ENCODE measurements at places on chromosomes 2 and 18. TPM values are rescaled to one million over a fixed set of nuclear protein-coding genes. Genes with fewer than 3 reads are reported as not detected.

- DNase-seq, result no peak
Observed at GRCh38 chr2:158756976-158757375, 38.1 kb upstream of the DAPL1 start.

DNA sequence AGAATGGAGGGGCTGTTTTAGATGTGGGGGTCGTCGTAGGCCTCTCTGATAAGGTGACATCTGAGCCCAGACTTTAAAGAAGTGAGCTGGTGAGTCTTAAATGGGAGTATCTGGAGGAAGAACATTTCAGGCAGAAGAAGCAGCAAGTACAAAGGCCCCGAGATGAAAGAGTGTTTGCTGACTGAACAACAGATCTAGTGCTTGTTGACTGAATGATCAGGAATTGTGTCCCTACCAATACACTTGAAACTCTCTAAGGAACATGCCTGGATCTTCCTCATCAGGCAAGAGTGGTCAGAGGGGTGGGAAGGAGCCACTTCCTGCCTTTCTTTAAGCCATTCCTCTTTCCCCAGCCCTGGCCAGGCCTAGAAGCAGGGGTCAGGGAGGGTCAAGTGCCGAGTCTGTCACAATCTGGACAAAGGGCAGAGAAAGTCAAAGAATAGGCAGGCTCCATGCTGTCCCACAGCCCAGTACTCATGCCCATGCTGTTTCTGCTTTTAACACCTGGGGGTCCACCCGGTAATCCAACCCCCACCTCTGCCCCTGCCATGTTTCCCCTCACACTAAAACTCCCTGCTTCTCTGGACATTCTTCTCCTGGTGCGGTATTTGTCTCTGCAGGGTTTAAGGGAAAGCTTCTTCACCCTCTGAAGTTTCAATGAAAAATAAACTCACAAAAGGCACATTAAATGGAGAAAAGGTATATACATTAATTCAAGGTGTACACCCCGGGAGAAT is 3.0 kb upstream of the TMEM37 start:
- DNase-seq, result no peak

DNA sequence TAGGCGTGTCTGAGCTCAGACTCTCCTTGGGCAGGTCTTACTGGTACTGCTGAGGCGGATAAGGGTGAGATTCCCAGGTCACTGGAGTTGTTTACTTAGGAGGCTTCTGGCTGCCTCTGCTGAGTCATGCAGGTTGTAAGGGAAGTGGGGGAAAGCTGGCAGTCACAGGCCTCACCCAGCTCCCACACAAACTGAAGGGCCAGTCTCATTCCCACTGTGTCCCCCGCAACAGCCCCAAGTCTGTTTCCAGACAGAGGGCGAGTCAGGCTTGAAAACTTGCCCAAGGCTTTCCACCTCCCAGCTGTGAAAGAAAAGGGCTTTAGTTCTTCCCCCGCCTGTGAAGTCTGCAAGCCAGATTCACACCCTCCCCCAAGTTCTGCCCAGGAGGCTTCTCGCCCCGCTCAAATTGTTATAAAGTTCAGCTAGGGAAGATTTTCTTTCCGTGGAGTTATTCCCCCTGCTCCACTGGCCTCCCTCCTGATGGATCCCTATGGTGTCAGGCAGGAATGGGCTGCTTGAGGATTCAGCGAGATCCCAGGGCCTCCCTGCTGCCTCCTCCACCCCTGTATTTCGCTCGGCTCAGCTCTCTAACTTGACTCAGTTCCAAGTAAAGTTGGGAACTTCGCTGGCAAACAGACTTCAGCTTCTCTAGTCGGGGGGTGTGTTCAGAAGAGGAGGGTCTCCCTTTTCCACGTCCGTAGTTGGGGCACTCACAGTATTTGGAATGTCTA is 248.6 kb downstream of the NR4A2 start:
- DNase-seq, result no peak

DNA sequence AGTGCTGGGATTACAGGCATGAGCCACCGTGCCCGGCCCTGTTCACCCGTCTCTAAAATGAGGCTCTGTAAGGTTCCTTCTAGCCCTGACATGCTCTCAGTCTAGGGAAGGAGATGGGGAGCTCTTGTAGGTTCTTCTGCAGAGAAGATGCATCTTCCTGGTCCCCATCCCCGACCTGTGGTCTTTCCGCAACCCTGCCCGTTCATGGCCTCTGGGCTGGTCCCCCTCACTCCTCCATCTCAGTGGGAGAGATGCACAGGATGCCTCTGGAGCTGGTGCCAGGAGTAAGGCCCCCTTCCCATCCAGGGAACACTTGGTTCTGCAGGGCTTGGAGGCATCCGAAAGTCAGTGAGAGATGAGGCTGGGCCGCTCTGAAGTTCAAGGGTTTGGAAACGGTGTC is 212.7 kb downstream of the KLHL29 start:
- no peak for DNase-seq

DNA sequence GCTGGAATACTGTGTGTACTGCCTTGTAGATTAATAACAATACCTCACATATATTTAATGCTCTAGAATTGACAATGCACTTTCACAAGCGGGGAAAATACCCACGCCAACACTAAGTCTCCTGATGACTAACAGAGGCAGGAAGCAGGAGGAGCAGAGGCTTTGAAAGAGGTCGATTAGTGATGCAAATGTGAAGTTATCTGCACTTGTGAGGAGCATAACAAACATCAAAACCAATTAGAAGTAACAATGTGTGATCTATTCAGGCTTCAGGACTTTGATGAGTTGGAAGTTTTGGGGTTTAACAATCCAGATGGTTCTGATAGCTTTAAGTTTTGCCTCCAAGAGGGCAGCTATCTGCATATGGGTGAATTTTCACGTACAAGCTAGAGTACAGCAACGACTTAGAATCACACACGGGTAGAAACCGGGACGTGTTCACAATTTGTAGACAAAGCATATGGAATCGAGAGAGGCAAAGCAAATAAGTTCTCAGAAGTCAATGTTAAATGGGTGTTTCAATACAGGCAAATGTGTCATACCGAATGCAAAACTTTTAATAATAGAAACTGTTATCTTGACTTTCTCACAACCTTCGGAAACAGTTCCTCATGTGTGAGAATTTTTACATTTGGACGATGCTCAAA is 114.5 kb downstream of the METTL8 start:
- DNase-seq, result no peak

- peak; percentile 38 for DNase-seq
Observed at GRCh38 chr2:160970052-160970965, 189.9 kb upstream of the TANK start.

DNA sequence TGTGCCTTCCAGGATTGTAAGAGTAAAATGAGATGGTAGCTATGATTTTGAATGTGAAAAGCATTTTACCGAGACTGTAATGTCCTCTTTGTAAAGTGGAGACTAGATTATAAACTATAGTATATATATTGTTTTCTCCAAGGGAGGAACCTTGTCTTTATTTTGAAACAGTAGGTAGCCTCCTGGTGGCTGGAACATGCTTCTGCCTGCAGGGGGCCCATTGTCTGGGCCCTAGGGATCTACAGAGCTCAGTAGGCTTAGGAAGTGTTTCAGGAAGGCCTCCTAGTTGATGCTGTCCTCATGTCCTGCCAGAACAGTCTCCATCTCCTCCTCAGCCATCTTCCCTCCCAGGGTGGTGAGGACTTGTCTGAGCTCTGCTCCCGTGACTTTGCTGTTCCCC is 3.0 kb downstream of the PIKFYVE start:
- no peak for DNase-seq

TMEM198 gene
- total RNA-seq, result 4.4 TPM
